ENCODE measurements at places on chromosomes 3 and 15. TPM values are rescaled to one million over a fixed set of nuclear protein-coding genes. Genes with fewer than 3 reads are reported as not detected.

The LTK gene
- total RNA-seq, result not detected

The SLC24A5 gene
- not detected for total RNA-seq

The PCOLCE2 gene
- total RNA-seq, result 2.8 TPM

The IL17RD gene
- 9.8 TPM for total RNA-seq

The SV2B gene
- 0.33 TPM for total RNA-seq

The CHST13 gene
- not detected for total RNA-seq

The THUMPD3 gene
- 53.3 TPM for total RNA-seq

The SMC4 gene
- 48.3 TPM for total RNA-seq

The ONECUT1 gene
- total RNA-seq, result not detected

The SAMMSON gene
- not detected for total RNA-seq

All from mammary epithelial cell (primary cell).